Activated naive CD4-positive, alpha-beta T cell treated with anti-CD3 and anti-CD28 coated beads for 36 hours (primary cell): ENCODE measurements at places on chromosomes 12 and 14.

DNA sequence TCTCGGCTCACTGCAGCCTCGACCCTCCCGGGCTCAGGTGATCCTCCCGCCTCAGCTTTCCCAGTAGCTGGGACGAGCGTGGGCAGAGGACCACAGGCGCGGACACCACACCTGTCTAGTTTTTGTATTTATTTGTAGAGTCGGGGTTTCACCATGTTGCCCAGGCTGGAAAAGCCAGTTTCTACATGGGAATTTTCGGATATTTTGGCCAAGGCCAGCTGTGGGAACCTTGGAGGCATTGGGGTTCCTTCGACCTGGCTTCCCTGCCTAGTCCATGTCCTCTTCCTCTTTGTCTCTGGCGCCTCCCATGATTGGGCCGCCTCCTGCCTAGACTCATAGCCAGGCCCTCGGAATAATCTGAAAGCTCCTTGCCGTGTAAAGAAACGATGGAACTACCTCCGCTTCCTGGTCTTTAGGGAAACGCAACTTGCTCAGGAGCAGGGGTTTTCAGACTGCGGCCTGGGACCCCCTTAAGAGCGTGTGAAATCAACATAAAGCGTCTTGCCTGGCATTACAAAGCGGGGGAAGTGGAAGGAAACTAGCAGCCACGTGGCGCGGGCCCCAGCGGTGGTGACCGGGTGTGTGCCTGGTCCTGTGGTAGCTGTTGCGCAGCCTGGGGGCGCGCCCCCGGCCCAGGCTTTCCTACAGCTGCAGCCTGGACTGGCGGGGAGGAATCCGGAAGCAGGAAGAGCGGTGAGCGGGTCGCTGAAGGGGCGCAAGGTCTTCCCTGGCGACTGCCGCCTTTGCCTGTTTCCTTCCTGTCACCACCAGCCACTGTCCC, 1.4 kb upstream of the HSP90AA1 start:
- DNase-seq = peak; percentile 68

DNA sequence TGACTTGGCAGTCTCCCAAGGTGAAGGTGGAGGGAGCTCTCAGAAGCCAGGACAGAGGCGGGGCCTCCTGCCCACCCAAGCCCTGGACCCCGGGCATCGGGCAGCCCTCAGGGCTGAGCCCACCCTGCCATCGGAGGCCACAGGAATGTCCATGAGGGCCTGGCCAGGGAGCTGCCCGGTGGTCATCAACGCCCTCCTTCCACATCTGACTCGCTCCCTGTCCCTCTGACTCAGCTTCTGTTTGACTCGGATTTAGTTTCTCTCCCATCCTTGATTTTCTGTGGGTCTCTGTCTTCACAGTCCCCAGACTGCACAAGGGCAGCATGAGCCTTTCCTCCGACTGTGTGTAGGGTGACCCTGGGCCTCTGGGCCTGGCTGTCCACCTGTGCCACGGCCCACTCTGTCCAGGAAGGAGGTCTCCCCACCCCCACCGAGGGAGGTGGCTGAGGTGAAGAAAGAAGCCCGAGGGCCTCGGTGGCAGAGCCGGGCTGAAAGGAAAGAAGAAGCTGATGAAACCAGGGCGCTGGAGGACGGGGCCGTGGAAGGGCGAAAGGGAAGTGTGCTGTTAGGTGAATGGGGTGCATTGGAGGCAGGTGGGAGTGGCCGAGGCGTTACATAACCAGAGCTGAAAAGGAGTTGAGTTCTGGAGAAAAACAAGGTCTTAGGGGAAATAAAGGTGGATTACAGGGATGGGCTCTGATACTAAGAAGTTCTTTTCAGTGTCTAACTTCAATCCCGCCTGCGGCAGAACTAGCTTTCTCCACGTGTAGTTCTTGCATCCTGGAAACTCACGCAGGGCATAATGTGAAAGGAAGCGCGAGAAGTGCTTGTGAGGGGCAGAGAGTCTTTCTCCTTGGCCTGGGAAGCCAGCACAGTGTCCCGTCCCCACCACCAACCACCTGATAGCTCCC, 16.7 kb upstream of the TMEM106C start:
- no peak for DNase-seq

GRCh38 chr14:37903343-37904191, 304.1 kb upstream of the SSTR1 start:
- DNase-seq = peak; percentile 9

DNA sequence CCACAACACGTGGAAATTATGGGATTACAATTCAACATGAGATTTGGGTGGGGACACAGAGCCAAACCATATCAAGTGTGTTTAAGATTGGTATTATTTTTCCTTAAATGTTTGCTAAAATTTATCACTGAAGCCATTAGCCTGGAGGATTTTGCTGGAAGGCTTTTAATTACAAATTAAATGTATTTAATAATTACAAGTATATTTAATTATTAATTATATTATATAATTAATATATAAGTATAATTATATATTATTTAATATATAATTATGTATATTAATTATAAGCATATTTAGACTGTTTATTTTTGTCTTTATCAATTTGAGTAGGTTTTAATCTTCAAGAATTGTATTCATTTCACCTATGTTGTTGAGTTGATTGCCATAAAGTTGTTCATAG, 427.4 kb upstream of the FLRT2 start:
- no peak for DNase-seq

DNA sequence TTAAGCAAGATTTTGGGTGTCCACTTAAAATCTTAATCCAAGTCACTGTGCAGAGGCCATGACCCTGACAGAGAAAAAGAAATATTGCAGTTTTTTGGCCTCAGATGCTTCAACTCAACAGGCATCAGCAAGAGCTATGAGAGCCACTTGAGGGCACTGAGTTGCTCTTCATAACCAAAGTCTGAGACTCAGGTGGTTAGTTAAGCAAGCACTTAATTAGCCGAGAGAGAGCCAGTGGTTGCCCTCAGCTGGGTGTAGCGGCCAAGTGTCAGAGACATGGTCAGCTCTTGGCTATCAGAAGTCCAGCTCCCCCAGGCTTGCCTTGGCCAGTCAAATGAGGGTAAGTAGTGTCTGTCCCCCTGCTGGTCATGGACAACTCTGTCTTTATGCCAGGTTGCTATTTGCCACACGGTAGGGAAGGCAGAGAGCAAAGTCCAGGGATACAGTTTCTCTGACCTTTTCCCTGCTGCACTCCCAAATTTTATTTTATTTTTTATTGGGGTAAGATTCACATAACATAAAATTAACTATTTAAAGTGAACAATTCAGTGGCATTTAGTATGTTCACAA, 9.0 kb upstream of the KRT71 start:
- DNase-seq = no peak

DNA sequence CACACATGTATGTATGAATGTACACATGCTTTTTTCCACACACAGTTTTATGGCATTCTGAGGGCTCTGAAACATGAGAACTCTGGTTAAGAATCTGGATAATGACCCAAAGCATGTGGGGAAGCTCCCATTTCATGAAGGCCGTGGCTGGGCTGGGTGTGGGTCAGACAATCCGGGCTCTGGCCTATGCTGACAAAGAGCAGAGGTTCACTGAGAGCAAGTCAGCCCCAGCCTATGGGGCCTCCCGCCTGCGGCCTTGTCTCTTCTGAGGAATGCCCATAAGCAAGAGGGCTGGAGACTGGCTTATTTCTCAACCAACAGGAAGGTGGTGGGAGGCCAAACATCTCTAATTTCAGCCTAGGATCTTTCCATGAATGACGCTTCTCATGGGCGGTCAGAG, 8.5 kb downstream of the MYH6 start:
- DNase-seq = no peak
